ENCODE measurements at places on chromosomes 13 and 19.

DNA sequence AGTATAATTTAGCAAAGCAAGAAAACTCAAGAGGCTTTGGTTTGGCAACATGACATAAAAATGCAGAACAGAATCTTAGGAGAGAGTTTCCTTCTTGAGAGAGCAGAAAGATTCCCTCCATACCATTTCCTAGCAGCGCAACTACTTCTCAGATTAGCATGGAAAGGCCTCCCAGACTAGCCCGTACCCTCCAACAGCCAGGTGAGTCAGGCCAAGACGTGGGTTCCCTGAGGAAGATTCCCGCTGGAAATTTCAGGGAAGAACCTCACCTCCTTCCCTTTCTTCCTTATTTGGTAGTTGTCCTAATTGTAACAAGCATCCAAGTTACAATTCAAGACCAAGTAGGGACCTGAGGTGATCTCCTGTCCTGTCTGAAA is 12.3 kb downstream of the COL4A2 start:
- no peak for DNase-seq

- DNase-seq = no peak
Measured at GRCh38 chr13:109883181-109884180, 97.1 kb upstream of the IRS2 start.

- no peak for DNase-seq
Measured at GRCh38 chr13:71663431-71663830, 203.6 kb downstream of the DACH1 start.

DNA sequence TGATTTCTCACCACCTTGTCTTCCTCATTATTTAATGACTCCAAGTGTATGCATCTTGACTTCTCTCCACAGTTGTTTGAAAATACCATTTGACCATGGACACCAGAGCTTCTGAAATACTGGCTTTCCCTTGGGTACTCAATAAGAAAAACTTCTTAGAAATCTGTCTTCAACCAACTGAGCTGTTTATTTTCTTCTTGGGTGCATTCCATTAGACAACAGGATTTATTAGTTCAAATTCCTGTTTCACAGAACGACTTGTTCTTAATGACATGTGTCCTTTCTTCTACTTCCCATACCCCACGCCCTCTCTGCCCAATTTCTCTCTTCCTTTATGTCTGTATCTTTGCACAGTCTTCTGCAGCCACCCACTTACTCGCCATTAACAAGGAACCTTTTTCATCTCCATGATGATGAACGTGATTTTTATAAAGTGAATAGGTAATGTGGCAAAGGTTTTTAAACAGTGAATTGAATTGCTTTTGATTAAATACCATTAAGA is 11.3 kb upstream of the ITM2B start:
- DNase-seq = no peak

DNA sequence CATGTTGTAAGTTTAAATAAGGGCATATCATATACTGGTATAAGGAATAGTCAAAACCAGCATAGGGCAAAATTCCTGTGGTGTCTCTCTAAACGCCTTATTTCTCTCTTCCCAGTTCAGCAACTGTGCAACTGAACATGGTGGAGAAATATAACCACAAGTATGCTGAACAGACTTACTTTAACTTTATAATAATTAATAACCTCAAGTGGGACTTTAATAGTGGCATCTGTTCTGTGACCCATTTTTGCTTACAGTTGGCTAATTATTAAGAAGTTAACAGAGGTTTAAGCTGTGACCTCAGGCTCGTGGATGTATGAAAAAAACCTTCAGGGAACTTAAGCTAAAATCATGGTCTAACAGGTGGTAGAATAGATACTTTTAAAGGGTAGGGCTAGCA is 54.3 kb downstream of the MICU2 start:
- DNase-seq = no peak

GRCh38 chr13:83333614-83334388 is 548.5 kb downstream of the SLITRK1 start:
- DNase-seq = no peak

DNA sequence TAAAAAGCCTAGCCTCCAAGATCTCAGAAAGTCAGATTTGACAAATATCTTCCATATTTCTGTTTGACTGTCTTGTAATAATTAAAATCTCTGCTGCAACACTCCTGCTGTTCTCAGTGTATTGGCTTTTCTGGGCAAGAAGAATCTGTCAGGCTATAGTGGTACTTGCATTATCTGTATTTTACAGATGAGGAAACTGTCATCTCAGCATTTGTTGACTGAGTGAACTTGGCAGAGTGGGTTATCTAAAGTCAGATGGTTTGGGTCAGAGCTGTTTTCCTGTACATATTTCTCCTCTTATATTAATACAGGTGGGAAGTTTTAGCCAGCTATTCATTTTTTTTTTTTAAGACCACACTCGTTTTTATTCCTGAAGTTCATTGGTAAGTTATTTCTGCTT is 1378.2 kb upstream of the PCDH20 start:
- DNase-seq = no peak

GRCh38 chr19:35389192-35389861 is 18.5 kb downstream of the GPR42 start:
- no peak for DNase-seq

GRCh38 chr19:7470540-7471305 is 18.1 kb downstream of the PEX11G start:
- no peak for DNase-seq

DNA sequence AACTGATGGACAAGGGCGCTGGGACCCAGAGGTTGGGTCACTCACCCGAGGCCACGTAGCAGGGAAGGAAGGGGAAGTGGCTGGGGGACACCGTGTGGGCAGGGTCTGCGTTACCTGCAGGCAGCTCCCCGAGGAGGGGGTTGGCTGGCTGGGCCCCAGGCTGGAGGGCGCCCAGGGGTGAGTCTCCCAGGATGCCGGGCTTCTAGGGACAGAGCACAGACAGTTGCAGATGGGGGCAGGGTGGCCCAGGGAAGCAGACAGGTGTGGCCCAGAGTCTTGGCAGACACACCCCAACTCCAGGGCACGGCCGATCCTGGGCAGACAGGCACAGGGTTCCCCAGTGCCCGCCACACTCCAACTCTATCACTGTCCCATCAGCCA is 5.6 kb upstream of the FDX2 start:
- no peak for DNase-seq

- DNase-seq = no peak
Measured at GRCh38 chr13:66491251-66491650, 738.9 kb downstream of the PCDH9 start.

GRCh38 chr19:48558018-48558684 is 6.2 kb downstream of the SULT2B1 start:
- DNase-seq = no peak

GRCh38 chr13:90686442-90686841 is 661.0 kb upstream of the MIR17HG start:
- no peak for DNase-seq

- no peak for DNase-seq
Measured at GRCh38 chr13:31588316-31588715, 151.0 kb upstream of the RXFP2 start.

- no peak for DNase-seq
Measured at GRCh38 chr13:33927315-33927714, 109.4 kb downstream of the RFC3 start.

DNA sequence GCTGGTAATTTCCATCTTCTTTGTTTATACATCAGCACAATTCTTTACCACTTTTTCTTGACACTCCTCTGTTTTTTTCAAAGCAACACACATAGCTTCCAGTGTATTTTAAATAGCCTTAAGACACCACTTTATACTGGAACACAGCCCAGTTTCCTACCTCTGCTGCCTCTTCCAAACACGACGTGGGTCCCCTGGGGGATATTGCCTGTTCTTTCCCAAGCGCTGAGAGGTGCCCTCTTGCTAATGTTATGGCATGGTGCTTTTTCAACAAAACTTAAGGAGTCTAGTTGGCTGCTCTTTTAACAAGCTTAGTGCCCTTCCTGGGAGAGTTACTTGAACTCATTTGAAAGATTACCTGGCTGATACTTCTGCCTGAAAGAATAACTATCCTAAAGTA is 112.7 kb downstream of the OLFM4 start:
- no peak for DNase-seq

DNA sequence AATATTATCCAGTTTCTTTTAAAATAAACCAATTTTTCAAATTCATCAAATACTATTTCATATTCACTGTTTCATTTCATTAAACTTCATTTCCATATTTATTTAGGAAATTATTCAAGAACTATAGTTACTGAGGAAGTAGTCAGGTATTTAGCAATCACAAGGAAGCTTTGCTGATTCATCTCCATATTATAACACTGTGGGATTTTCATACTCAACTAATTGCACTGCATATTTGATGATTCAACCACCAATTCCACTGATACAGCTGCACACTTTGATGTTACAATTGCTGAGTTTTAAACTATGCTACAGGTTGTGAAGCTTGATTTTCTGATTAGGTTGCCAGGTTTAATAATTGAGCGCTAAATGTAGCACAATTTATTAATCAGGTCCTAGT is 556.8 kb upstream of the SLITRK1 start:
- no peak for DNase-seq

DNA sequence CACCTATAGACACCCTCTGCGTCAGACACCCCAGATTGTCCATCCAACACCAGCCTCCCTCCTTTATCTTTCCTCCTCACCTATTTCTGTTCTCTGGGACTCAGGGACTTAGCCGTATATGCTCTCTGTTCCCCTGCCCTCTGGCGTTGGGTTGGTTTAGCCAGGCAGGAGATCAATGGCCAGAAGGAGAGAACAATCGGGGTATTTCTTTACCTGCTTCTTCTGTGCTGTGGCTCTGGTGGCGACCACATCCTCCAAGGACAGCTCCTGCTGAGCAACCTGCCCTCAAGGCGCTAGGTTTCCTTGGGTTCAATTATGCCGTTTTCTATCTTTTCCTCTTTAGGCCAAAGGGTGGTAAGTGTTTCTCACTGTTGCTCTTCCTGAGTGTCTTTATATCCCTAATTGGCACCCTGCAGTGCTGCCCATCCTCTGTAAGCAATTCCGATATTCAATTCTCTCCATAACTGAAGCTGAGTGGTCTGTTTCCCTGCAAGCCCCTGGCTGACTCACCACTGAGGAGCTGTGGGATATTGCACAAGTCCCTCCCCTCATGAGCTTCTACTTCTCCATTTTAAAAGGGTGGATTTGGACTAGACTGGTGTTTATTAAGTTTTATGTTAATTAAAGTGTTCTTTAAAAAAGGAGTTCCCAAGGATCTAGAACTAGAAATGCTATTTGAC is 63.7 kb upstream of the TMTC4 start:
- DNase-seq = no peak

GRCh38 chr13:73365681-73366080 is 306.9 kb downstream of the KLF5 start:
- DNase-seq = no peak

- DNase-seq = peak; percentile 60
Measured at GRCh38 chr19:511101-511851, 4.0 kb downstream of the TPGS1 start.

DNA sequence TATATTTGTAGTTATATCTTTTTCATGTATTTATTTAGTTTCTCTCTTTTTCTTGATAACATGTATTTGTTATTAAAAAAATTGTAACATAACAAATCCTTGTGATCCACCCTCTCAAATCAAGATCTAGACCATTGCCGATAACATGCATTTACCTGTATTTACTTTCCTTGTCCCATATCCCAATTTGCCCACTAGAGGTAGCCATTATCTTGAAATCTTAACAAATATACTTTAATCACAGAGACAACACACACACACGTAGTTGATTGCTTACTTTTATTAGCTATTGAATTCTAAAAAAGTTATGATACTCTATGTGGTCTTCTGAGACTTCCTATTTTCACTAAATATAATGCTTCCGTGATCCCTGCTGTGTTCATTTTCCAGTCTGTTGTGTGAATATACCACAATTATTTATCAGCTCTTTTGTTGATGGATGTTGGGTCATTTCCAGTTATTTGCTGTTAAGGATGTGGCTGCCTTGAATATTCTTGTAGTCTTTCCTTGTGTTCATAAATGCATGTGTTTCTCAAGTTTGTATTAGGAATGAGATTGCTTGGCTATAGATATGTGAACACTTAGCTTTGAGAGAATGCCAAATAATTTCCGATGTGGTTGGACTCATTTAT is 31.3 kb upstream of the ZMYM2 start:
- DNase-seq = no peak

- DNase-seq = no peak
Measured at GRCh38 chr19:51507640-51508058, 6.0 kb upstream of the SIGLEC12 start.

- no peak for DNase-seq
Measured at GRCh38 chr19:53094754-53095575, 8.3 kb downstream of the ZNF160 start.

DNA sequence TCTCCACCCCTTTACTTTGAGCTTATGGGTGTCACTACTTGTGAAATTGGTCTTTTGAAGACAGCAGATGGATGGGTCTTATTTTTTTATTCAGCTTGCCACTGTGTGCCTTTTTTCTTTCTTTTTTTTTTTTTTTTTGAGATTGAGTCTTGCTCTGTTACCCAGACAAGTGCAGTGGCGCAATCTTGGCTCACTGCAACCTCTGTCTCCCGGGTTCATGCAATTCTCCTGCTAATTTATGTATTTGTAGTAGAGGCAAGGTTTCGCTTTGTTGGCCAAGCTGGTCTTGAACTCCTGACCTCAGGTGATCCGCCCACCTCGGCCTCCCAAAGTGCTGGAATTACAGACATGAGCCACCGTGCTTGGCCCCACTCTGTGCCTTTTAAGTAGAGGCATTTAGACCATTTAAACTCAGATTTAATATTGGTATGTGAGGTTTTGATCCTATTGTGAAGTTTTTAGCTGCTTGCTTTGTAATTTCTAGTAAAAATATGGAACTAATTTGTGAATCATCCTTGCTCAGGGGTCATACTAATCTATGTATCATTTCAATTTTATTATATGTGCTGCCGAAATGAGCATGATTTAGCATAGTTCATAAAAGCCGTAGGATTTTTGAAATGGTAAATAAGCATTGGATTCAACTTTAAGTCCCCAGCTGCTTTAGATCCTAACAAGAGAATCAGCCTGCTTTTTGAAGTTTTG is 584.5 kb downstream of the SLITRK1 start:
- DNase-seq = no peak

DNA sequence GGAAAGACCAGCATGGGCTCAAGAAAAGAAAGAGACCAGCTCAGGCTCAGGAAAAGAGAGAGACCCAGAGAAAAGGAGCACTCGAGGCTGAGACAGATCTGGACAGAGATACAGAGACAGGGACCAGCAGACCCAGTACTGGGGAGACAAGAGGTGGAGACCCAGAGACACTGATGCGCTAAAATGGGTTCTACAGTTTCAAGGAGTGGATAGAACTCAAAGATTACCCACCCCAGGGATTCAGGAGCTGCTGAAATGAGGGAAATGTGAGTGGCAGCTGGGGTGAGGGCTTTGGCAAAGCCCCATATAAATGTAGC is 609 bp upstream of the ZSCAN18 start:
- no peak for DNase-seq
